ENCODE measurements at places on chromosomes 12 and 14.

- DNase-seq = no peak
These were observed 136.4 kb downstream of the MDGA2 start for GRCh38 chr14:47539031-47539461.

DNA sequence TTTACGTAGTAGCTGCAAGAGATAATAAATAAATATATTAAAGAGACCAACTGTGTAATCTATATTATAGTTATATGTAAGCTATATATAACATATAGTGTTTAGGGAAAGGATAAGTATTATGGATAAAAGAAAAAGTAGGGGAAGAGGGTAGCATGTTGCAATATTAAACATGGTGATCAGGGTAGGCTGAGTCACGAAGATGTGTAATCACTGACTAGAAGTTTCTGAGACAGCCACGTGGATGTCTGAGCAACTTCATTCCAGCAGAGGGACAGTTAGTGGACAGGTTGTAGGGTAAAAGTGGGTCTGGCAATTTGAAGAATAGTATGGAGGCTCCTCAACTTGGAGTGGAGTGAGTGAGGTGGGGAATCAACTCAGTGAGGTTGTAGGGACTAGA, 109.7 kb downstream of the ANO4 start:
- no peak for DNase-seq

DNA sequence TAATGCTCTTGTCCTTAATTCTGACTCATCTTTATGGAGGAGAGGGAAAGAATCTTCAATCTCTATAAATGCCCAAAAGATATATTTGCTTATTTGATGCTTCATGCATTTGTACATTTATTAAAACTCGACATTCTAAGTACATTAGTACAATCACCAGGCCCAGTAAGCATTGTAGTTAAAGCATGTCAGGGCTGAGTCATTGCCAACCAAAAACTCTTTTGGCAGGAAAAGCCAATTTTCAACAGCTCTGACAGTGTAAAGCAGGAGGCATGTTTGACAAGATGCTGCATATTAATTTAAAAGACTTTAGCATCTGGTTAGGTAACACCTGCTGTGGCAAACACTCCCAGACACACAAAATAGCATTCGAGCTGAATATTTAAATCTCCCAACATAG, 290.9 kb downstream of the PPFIA2 start:
- no peak for DNase-seq

DNA sequence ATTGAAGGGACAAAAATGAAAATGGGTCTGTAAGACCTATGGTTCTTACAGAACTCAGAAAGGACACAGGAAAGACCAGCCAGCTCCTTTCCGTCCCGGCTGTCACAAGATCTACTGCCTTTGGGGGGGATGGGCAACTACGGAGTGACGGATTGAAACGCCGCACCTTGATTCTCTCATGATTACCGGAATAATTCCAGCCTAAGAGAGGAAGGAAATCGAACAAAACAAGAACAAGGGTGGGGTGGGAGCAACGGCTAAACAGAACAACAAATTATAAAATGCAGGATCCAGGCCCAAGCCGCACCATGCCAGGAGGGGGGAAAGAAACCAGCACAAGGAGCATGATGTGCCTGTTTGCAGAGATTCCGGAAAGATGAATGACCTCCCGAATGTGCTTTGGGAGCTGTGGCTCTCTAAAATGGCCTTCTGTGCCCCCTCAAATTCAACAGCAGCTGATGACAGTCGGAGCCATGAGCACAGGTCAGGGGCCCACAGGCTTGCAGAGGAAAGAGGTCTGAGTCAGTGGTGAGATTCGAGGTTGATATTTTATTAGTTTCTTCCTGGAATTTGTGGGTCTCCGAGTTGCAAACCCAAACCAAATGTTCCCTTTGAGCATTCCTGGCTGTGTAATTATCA, 72.1 kb downstream of the SPRING1 start:
- DNase-seq = no peak

- DNase-seq = no peak
These were observed 28.7 kb downstream of the LMNTD1 start for GRCh38 chr12:25524366-25524765.

DNA sequence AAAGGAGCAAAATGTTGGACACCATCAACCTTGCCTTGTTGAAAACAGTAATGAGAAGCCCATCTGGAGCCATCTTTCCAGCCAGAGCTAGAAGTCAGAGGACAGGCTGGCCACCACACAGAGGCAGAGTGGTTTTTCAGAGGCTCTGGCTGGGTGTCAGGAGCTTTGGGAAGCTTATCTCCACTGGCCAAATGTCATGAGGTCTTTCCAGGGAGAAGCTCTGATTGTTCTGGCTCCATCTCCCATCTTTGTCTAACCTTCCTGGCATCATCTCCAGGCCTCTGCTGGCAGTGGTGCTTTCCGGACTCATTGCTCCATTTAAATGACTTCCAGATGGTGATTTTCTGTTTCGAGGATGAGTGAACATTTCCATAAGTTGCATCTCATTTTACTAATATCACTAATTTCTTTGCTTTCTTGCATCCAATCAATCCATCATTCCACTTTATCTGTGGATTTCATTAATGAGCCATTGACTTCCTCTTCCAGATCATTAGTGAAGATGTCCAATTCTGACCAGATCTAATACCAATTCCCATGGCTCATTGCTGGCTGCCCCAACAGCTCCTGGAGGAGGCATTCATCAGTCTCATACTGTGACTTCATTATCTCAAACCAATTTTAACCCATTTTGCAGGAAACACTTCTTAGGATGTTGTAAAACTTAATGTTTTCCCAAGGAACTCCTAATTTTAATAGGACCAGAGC, 35.3 kb upstream of the TMTC1 start:
- peak; percentile 75 for DNase-seq

GRCh38 chr12:28742791-28743190, 406.3 kb upstream of the FAR2 start:
- DNase-seq = no peak

DNA sequence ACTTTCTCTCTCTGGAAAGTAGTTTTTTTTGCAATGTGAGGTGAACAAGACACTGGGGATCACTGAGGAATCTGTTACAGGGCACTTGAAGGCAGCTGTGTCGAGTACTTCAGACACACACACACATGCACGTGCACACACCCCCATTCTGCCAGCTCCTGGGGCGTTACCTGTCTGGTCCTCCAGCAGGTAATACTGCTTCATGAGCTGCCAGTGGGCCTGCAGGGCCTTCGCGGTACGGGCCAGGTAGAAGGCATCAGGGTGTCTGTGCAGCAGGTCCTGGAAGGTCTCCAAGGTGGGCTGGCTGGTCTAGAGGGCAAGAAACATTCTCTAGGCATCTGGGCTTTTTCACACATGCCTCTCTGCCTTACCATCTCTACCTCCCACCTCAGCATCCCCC, 5.1 kb downstream of the MCRS1 start:
- no peak for DNase-seq

DNA sequence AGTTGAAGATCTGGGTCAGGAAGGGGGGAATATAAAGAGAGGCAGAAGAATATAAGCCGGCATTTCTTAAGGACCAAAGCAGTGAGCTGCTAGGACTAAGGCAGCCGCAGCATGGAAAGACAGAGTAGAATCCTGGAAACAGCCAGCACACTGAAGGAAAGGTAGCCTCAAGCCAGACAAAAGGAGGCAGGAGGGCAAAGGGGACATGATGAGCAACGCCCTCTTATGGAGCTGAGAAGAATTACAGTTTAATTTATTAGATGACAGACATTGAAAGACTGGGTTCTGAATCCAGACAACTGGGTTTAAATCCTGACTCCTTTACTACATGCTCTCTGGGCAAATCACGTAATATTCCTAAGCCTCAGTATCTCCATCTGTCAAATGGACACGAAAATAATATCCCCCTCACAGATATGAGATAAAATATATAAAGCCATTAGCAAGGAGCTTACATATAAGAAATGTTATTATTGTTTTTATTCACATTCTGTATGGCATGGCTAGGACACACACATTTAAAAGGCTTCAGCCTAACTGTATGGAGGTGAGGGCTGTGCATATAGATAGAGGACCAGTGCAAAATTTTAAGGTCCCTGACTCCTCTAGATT, 8.1 kb upstream of the PCED1B start:
- no peak for DNase-seq

DNA sequence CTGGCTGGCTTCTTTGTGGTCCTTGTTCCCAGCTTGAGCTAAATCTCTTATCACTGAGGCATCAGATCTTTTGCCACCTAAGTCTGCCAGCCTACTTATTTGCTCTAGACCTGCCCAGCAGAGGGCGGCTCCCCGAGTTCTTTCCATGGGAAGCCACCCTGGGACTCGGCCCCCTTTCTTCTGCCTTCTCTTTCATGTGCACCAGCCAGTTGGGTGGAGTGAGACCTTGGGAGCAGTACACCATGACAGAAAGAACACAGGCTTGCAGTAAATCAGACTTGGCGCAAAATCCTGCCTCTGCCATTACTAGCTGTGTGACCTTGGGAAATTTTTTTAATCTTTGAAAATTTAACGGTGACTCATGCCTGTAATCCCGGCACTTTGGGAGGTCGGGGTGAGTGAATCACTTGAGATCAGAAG, 7.4 kb downstream of the SMAGP start:
- DNase-seq = no peak

DNA sequence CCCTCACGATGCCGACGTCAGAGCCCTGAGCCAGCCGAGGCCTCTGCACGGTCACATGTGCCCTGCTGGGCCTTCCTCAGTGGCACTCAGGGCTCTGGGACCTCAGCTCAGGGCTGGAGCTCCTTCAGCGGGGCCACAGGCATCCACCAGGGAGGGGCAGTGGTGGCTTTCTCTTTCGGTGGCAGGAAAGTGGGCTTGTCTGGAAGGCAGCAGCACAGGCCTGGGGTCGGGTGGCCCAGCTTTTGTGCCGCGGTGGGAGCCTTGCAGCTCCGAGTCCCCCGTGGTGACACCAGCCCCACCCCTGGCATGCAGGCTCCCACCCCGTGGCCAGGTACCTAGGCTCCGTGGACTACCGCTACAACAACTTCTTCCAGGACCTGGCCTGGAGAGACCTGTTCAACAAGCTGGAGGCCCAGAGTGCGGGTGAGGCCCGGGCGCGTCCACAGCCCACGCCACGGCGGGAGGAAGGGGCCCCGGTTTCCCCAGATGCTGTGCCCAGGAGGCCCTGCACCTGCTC, 14.2 kb upstream of the TEX22 start:
- DNase-seq = no peak

GRCh38 chr12:100860611-100861010, 66.0 kb downstream of the ANO4 start:
- DNase-seq = no peak

- no peak for DNase-seq
These were observed 6.7 kb downstream of the HOXC5 start for GRCh38 chr12:54039417-54040147.

GRCh38 chr12:22355011-22355580, 20.6 kb upstream of the ST8SIA1 start:
- no peak for DNase-seq

DNA sequence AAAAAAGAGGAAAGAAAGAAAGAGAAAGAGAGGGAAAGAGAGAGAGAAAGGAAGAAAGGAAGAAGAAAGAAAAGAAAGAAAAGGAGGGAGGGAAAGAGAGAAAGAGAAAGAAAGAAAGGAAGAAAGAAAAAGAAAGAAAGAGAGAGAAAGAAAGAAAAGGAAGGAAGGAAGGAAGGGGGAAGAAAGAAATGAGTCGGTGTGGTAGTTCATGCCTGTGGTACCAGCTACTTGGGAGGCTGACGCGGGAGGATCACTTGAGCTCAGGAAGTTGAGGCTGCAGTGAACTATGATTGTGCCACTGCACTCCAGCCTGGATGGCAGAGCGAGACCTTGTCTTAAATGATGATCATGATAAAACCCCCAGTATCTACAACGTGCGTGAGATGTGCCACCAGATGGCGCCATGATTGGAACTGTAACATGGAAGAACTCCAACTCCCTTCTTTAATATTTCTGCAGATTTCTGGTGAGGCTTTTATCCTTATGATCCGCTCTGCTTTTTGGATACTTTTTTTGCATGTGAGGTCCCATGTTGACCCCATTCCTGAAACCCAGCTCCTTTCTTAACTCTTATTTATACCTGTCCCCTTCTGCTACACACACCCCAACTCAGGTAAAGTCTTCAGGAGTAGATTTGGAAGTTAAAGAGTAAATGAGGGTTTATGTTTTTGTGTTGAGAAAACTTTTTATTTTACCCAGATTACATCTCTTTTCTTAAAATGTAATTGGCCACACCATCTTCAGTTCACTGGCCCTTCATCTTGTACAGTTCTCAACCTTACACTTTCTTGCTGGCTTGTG, 25.6 kb downstream of the RNASE10 start:
- no peak for DNase-seq

DNA sequence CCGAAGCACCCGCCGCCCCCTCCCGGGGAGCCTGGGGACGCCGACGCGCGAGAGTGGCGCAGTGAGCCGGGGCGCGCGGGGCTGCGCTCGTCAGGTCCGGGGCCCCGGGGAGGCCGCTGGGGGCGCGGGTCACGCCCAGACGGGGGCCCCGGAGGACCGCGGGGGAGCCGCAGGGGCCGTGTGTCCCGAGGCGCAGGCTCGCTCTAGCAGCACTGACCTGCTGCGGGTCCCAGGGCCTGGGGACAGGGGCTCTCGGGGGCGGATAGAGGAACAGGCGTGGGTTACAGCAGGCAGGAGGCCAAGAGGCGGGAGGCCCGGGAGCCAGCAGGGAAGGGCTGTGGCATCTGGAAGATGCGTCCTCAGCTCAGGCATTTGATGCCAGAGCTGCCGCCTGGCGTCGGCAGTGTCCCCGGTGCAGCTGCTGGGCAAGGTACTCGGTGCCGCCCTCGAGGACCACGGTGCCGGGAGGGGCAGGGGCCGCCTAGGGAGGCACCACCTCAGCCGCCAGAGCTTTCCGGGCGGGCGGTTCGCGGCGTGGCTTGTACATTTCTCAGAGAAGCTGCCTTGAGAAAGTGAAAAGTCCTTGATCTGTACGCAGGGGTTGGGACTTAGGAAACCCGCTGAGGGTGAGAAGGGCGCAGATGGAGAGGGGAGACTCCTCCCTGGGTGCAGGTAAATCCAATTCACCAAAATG, 1.2 kb downstream of the WNT5B start:
- DNase-seq = no peak

- DNase-seq = no peak
These were observed 185.1 kb upstream of the CDKN3 start for GRCh38 chr14:54211551-54212308.

DNA sequence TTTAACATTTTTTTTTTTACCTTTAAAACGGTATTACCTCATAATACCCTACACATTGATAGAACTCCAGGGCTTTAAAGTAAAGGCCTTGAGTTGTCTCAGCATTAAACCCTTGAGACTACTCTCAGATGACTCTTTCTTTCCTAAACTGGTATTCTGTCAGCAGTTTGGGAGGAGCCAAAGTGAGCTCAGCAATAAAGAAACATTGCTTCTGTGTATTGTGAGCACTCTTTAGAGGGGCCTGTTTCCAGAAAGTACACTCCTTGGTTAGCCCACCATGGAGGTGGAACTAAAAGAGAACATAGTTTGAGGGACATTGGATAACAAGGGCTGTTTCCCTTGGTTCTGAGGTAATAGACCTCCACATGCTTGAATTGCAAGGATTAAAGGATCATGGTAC, 20.4 kb downstream of the MAP3K12 start:
- no peak for DNase-seq

GRCh38 chr12:117876436-117876816, 92.4 kb downstream of the KSR2 start:
- DNase-seq = no peak

DNA sequence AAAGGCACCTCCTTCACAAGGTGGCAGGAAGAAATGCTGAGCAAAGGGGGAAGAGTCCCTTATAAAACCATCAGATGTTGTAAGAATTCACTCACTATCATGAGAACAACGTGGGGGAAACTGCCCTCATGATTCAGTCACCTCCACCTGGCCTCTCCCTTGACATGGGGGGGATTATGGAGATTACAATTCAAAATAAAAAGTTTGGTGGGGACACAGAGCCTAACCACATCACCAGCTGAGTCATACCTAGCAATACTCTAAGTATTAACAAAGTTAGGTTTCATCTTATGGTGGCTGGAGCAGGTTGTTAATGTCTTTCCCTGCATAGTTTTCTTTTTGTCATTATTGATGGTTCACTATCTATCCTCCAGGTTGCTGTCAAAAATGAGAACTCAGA, 113.2 kb upstream of the PPFIA2 start:
- no peak for DNase-seq
